Colonic mucosa (tissue), 4 donors: ENCODE measurements at places on chromosomes 7 and 10. TPM values are rescaled to one million over a fixed set of nuclear protein-coding genes. Genes with fewer than 3 reads are reported as not detected.

SDHAF3 gene
- total RNA-seq, result 25.2 TPM

ACTL6B gene
- total RNA-seq, result not detected

SPDYE5 gene
- not detected for total RNA-seq

GRCh38 chr10:7734821-7735220 lies 31.7 kb downstream of the ITIH2 start:
- no peak for DNase-seq
- H3K4me3 ChIP-seq, result no peak overlapping the region
- no peaks in the 10 kb centered on the region for H3K36me3 ChIP-seq
- no peaks in the 10 kb centered on the region for H3K27me3 ChIP-seq
- no peak overlapping the region for H3K27ac ChIP-seq
- no peaks in the 10 kb centered on the region for H3K4me1 ChIP-seq

DNA sequence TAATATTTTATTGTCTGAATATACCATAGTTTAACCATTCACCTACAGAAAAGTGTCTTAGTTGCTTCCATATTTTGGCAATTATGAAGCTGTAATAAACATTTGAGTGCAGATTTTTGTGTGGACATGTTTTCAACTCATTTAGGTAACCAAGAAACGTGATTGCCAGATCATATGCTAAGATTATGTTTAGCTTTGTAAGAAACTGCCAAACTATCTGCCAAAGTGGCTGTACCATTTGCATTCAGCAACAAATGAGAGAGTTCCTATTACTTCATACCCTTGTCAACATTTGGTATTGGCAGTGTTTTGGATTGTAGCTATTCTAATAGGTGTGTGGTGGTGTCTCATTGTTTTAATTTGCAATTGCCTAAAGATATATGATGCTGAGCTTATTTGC lies 233.5 kb downstream of the TMEM26 start:
- no peaks in the 10 kb centered on the region for H3K27me3 ChIP-seq
- DNase-seq, result no peak
- H3K27ac ChIP-seq, result no peak overlapping the region
- H3K36me3 ChIP-seq, result no peaks in the 10 kb centered on the region
- H3K4me1 ChIP-seq, result no peaks in the 10 kb centered on the region
- H3K4me3 ChIP-seq, result no peak overlapping the region

- no peak overlapping the region for H3K4me3 ChIP-seq
- no peak for DNase-seq
- H3K27ac ChIP-seq, result no peak overlapping the region
- H3K4me1 ChIP-seq, result no peaks in the 10 kb centered on the region
Measured at GRCh38 chr10:130399425-130399950, 263.3 kb downstream of the GLRX3 start.

DNA sequence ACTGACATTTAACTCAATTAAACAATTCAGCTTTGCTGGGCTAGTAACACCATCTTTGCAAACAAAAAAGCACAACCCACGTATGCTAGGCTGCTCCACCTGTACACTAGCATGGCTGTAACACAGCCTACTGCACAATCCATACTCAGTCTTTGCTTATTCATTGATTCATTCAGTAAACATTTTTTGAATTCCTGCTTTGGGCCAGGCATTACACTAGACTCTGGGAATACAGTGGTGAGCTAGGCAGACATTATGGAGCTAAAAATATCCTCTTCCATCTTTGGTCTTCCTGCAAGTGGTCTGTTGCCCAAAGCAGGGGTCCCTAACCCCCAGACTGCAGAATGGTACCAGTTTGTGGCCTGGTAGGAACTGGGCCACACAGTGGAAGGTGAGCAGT lies 9.9 kb downstream of the CNNM1 start:
- no peaks in the 10 kb centered on the region for H3K27me3 ChIP-seq
- DNase-seq, result no peak
- H3K4me3 ChIP-seq, result no peak overlapping the region
- no peak overlapping the region for H3K27ac ChIP-seq

GRCh38 chr10:114281461-114281860 lies 42.4 kb downstream of the VWA2 start:
- H3K4me3 ChIP-seq, result no peak overlapping the region
- no peak overlapping the region for H3K27ac ChIP-seq
- no peaks in the 10 kb centered on the region for H3K36me3 ChIP-seq
- DNase-seq, result no peak

- DNase-seq, result no peak
- H3K4me3 ChIP-seq, result no peak overlapping the region
- no peaks in the 10 kb centered on the region for H3K4me1 ChIP-seq
- H3K36me3 ChIP-seq, result no peaks in the 10 kb centered on the region
- H3K27me3 ChIP-seq, result no peaks in the 10 kb centered on the region
Measured at GRCh38 chr10:77313066-77313750, 324.4 kb downstream of the KCNMA1 start.

- DNase-seq, result no peak
- H3K36me3 ChIP-seq, result no peaks in the 10 kb centered on the region
- no peaks in the 10 kb centered on the region for H3K4me1 ChIP-seq
- H3K4me3 ChIP-seq, result no peak overlapping the region
Measured at GRCh38 chr7:131190146-131190545, 137.5 kb upstream of the MKLN1 start.

DNA sequence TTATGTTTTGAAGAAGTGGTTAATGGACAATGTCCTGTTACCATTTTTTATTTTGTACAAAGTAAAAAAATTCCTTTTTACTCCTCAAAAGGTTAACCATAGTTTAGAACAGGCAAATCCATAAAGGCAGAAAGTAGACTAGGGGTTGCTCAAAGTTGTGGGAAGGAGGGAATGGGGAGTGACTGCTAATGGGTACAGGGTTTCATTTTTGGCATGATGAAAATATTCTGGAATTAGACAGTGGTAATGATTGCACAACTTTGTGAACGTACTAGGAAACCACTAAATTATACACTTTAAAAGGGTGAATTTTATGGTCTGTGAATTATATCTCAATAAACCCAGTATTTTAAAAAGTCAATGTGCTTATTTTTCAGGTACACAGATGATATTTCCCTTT lies 35.4 kb upstream of the CDK14 start:
- H3K4me1 ChIP-seq, result no peaks in the 10 kb centered on the region
- no peak for DNase-seq
- H3K27me3 ChIP-seq, result no peaks in the 10 kb centered on the region
- no peak overlapping the region for H3K4me3 ChIP-seq

DNA sequence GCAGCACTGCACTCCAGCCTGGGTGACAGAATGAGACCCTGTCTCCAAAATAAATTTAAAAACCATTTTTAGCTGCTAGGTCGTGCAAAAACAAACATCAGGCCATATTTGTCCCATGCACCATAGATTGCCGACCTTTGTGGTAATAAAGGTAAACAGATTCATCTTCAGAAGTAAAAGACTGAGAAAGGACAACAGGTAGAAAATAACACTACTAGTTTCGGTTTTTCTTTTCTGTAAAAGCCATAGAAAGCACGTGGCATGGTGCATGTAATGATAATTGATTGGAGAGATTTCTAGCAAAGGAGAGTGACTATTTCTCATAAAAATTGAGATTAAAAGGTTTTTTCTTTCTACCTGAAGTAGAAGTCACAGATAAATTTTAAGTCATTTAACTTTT lies 93.9 kb downstream of the DNAH11 start:
- H3K4me1 ChIP-seq, result no peaks in the 10 kb centered on the region
- no peak overlapping the region for H3K4me3 ChIP-seq
- no peak overlapping the region for H3K27ac ChIP-seq
- DNase-seq, result no peak
- H3K27me3 ChIP-seq, result no peaks in the 10 kb centered on the region

- no peaks in the 10 kb centered on the region for H3K36me3 ChIP-seq
- no peak overlapping the region for H3K4me3 ChIP-seq
- H3K27me3 ChIP-seq, result no peaks in the 10 kb centered on the region
- no peaks in the 10 kb centered on the region for H3K4me1 ChIP-seq
- no peak for DNase-seq
Measured at GRCh38 chr7:152643979-152644559, 31.9 kb downstream of the XRCC2 start.

DNA sequence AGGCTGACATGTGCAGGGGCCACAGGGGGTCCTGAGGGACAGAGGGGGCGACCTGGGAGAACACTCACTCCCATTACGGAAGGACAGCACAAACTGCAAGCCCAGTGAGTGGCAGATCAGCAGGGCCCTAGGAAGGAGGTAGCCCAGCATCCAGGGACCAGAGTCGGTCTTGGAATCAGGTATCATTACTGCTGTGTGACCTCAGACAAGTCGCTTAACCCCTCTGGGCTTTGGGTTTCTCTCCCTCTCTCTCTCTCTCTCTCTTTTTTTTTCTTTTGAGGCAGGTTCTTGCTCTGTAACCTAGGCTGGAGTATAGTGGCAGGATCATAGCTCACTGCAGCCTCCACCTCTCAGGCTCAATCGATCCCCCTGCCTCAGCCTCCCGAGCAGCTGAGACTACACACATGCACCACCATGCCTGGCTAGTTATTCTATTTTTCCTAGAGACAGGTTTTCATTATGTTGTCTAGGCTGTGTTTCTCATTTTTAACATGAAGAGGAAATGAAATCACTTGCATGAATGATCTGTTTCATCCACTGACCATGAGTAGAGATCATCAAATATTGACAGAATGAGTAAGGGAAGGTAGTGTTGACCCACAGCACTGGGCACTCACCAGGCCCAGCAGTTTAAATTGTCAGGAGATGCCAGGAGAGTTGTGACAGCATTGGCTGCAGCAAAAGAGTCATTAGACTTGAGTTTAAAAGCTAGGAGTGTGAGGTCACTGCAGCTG lies 49.4 kb downstream of the BUB3 start:
- H3K27me3 ChIP-seq, result no peaks in the 10 kb centered on the region
- H3K36me3 ChIP-seq, result no peaks in the 10 kb centered on the region
- no peak for DNase-seq
- no peaks in the 10 kb centered on the region for H3K4me1 ChIP-seq

DNA sequence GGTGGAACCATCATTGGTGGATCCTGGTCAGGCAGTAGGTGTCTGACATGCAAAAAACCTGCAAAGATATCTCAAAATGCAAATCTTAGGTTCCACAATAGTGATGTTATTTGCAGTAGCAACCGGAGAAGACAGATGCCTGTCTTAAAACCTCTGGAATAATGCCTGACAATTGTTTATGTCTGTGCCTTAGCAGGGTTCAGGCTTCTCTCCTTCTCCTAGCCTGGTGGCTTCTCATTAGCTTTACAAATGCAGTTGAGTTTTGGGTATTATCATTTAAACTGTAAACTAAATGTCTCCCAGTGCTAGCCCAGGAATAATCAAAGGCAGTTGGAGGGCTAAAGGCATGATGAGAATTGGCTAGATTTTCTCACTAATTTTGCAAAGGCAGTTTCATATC lies 146.3 kb upstream of the NRG3 start:
- DNase-seq, result no peak
- H3K27me3 ChIP-seq, result no peaks in the 10 kb centered on the region
- no peak overlapping the region for H3K4me3 ChIP-seq
- no peaks in the 10 kb centered on the region for H3K4me1 ChIP-seq
- no peaks in the 10 kb centered on the region for H3K36me3 ChIP-seq
- no peak overlapping the region for H3K27ac ChIP-seq

DNA sequence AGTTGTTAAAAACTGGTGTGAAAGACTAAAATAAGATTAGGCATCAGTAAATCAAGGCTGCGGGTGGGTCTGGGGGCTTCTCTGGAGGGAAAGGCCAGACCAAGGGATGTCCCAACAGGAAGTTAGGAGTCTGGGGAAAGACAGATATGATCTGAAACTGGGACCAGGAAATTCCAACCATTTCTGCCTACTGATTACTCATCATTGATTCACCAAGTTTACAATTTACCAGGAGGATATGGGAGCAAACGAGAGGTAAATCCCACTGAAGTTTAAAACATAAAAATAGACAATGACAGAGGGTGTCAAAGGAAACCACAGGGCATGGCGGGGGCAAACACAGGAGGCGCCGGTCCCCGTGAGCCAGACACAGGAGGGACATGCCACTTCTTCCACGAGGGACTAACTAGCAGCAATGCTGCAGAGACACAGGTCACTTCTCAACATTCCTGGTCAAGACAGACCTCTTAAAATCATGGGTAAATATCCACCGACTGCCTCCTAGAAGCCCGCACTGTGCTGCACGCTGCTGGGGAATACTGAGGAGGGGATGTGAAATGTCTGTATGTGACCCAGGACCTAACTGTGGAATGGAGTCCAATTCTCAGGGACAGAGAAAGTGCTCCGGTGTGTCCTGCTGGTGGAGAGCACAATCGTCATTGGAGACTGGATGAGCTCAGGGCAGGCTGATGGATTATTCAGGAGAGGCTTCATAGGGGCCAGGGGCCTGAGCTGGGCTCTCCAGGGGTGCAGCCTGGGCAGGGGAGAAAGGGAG lies 153.4 kb upstream of the KLF14 start:
- no peak for DNase-seq
- peaks cover 15% of the 10 kb centered on the region for H3K4me1 ChIP-seq
- H3K4me3 ChIP-seq, result no peak overlapping the region
- H3K27me3 ChIP-seq, result no peaks in the 10 kb centered on the region

GRCh38 chr7:139626817-139627216 lies 103.3 kb downstream of the CLEC2L start:
- H3K27ac ChIP-seq, result no peak overlapping the region
- no peaks in the 10 kb centered on the region for H3K4me1 ChIP-seq
- H3K4me3 ChIP-seq, result no peak overlapping the region

DNA sequence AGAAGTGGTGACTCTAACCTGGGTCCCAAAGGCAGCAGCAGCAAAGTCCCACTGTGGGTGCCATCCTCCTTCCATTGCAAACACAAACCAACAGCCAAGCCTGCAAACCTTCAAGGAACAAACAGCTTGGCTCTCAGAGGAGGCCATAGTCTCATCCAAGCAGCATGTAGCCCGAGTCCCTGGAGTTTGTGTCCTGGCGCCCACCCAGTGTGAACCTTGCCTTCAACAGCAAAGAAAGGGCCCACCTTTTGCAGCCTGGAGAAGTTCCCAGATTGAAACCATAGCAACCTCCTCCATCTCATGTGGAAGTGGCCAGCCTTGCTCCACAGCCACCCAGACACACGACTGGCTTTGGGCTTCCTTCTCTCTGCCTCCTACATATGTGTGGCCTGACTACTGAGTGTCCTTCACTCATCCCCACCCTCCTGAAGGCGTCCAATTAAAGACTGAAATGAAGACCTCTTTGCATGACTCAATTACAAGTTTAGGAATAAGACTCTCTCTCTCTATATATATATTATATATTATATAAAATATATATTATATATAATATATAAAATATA lies 106.1 kb downstream of the C10orf90 start:
- no peak overlapping the region for H3K27ac ChIP-seq
- no peaks in the 10 kb centered on the region for H3K36me3 ChIP-seq
- no peak overlapping the region for H3K4me3 ChIP-seq
- DNase-seq, result no peak
- no peaks in the 10 kb centered on the region for H3K4me1 ChIP-seq

DNA sequence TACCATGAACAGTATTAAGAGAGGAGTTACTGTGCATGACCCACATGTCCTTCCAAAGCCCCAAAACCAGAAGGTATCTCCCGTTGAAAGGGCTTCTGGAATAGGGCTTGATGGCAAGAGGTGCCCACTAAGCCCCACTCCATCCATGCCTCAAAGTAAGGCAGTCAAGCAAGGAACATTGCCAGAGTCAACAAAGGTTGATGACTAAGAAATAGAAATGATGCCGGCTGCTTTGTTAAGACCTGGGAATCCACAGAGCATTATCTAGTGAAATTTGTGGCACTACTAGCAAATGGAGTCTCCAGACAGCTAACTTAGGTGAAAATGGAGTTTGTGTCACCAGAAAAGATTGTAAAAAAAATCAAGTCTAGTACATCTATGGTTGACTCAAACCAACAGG lies 6.2 kb downstream of the SFR1 start:
- no peaks in the 10 kb centered on the region for H3K4me1 ChIP-seq
- H3K36me3 ChIP-seq, result no peaks in the 10 kb centered on the region
- no peak overlapping the region for H3K4me3 ChIP-seq
- no peak for DNase-seq
- no peak overlapping the region for H3K27ac ChIP-seq
- no peaks in the 10 kb centered on the region for H3K27me3 ChIP-seq
